ENCODE measurements at places on chromosomes 7 and 10.

- no peak for DNase-seq
These were observed 43.0 kb upstream of the NAMPT start for GRCh38 chr7:106327538-106328481.

- DNase-seq = no peak
These were observed 664.8 kb upstream of the SEMA3D start for GRCh38 chr7:85851571-85852193.

DNA sequence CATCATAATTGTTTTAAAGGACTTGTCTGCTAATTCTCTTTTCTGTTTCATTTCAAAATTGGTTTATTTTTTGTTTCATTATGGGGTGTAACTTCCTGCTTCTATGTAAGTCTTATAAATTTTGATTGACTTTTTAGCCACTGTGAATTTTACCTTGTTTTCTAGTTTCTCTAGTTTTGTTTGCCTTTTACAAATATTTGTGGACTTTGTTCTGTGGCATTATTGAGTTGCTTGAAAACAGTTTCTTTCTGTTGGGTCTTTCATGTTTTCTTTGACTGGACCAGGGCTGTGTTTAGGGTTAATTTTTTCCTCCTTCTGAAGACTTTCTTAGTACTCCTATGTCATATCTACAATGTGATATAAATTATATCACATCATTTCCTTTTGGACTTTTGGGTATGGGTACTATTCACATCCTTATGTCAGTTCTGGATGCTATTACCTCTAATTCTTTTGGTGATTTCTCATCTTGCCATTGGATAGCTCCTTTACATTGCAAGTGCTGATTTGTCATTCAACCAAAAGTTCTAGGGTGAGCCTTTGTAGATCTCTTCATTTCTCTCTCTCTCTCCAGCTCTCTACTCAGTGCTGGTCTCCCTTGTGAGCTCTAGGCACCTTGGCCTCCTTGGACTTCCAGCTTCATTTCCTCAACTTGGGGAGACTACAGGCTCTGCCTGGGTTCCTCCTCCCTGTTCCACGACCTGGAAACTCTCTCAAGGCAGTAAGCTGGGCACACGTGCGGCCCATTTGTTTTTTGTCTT is 36.9 kb downstream of the MLLT10 start:
- no peak for DNase-seq

DNA sequence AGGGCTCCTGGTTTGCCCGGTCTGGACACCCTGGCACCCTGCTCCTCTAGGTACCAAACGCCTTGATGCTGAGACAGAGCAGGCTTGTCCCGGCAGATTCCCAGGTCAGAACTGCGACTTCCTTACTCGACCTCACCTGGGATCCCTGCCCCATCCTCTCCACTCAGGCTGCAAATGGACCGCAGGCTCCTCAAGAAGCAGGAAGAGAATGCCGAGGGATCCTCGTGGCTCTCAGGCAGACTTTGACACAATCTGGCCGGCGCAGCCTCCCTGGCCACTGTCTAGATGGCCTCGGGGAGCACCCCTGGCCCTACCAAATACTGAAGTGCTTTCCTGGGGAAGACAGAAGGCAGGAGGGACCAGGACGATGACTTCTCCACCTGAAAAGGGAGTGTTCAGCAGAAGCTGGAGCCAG is 421 bp upstream of the NODAL start:
- no peak for DNase-seq

GRCh38 chr10:7592627-7593026 is 74.1 kb downstream of the ITIH5 start:
- no peak for DNase-seq

- no peak for DNase-seq
These were observed 464.7 kb upstream of the IGFBP3 start for GRCh38 chr7:46385662-46386309.

DNA sequence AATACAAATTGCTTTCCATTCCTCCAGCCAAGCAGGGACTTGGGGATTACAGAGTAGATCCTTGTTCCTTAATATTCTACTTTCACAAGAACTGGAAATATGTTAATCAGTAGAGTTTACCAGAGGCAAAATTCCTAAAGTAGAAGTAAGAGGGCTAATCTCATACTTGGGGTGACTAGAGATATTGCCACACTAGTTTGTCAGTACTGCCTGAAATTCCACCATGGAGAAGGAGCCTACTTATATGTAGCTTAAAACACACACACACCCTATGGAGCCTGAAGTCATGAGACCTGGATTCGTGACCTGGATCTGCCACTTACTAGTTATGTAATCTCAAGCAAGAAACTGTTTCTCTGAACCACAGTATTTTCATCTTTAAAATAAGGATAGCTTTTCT is 33.9 kb downstream of the STRIP2 start:
- DNase-seq = no peak

- DNase-seq = no peak
These were observed 104.1 kb downstream of the ARHGAP22 start for GRCh38 chr10:48500771-48501170.

- DNase-seq = no peak
These were observed 7.1 kb downstream of the INHBA start for GRCh38 chr7:41695661-41696322.

DNA sequence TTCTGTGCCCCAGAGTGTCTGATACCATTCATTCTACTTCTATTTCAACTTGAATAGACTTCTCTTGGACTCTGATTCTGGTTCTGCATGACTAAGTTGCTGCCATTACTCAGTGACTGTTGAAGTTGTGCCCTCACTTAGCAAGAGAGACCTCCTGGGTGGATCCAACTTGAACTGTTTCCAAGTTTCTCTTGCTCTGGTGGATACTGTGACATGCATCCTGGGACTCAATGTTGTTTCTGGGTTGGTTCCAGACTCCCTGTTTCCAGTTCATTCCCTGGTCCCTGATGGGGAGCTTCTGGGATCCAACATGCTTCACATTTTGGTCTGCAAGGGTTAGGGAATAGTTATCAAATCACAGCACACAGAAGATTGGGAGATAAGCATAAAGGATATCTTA is 26.2 kb upstream of the PRPF18 start:
- no peak for DNase-seq

DNA sequence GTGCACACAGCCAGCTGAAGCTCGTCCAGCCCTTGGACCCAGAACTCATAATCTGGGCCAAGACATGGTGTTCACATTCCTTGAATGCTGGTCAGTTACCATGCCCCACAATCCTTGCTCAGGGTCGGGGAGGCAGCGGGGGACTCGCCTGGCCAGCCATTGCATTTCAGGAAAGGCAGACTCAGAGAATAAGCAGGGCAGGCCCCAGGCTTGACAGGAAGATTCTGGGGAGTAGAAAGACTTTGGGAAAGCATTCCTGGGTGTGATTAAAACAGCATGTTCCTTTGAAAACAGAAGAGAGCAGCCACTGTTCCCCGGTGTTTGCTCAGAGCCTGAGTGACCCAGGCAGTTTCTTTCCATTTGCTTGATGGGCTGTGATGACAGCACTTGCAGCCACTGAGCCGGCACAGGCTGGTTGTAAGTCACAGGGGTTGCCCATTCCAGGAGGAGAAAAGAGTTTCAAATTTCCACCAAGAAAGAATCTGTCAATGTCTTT is 473.7 kb downstream of the TYW1 start:
- no peak for DNase-seq

DNA sequence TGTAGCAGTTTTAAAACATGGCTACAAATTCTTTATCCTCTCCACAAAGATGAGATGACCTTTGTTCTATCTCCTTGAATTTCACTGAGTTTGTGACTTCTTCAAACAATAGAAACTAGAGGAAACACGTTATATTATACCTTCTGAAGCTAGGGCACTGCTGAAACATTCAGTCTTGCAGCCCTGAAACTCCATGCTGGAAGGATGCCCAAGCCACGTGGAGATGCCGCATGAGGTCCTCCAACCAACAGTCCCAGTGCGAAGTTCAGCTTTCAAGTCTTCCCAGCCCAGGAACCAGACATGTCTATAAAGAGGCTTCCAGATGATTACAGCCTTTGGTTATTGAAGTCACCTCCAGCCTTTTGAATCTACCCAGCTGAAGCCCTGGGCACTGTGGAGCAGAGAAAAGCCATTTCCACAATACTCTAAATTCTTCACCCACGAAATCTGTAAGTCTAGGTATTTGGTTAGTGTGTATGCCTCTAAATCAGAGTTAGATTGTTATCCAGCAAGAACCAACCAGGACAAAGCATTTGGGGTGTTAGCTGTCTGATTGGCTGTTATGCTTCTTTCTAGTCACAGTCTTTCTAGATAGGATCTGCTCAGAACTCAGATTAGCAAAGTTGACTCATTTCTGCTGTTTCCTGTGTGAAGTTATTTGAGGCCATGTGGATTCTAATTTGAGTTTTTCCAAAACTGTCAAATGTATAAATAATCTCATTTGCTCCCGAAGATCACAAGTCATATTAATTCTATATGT is 186.5 kb upstream of the TMEM72 start:
- DNase-seq = no peak

DNA sequence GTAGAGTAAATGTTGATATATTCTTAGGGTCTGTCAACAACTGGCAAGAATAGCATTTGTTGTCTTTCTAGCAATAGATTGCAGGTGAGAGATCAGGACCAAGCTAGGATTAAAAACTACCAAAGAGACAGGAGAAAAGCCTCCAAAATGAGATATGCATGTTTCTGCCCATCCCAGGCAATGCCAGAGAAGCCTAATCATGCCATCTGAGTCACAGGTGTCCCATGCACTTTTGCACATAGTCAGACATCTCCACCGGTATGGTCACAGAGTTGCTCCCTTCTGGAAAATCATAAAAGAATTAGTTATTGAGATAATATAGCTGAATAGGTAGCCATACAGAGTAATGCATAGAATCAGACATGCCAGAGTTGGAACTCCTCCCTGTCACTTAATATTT is 50.6 kb downstream of the PDK4 start:
- DNase-seq = no peak

DNA sequence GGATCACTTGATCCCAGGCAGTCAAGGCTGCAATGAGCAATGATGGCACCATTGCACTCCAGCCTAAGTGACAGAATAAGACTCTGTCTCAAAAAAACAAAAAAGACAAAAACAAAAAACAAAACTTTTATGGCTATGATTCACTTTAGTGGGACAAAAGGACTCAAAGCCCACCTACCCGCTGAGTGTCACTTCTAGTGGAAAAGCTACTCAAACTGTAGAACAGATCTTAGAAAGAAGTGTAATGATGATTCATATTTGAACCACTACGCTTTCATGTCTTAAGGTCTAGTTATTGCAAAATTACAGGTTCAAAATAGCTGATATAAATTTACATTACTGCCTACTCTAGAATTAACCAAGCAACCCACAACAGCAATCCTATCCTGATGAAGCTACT is 47.1 kb upstream of the OTUD1 start:
- DNase-seq = peak; percentile 27

DNA sequence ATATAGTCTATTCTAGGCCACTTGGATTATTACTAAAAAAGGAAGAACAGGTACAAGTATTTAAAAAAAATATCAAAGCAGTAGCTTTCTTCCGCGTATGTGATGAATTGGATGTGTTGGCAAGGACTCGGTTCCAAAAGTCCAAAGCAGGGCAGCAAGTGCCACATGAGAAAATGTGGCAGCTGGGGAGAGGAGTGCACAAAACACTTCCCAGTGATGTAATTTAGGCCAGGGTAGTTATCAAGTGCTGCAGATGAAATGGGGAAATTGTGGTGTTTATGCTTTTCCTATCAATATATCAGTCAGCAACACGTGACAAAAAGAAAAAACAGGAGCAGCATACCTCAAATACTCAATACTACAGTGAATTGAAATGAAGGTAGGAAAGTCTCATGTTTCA is 7.0 kb downstream of the RHOBTB1 start:
- DNase-seq = no peak

- no peak for DNase-seq
These were observed 85.1 kb downstream of the EEPD1 start for GRCh38 chr7:36238138-36238537.

GRCh38 chr10:51117794-51118193 is 43.5 kb downstream of the PRKG1 start:
- no peak for DNase-seq

GRCh38 chr10:62916141-62916603 is 100.0 kb upstream of the EGR2 start:
- DNase-seq = no peak

DNA sequence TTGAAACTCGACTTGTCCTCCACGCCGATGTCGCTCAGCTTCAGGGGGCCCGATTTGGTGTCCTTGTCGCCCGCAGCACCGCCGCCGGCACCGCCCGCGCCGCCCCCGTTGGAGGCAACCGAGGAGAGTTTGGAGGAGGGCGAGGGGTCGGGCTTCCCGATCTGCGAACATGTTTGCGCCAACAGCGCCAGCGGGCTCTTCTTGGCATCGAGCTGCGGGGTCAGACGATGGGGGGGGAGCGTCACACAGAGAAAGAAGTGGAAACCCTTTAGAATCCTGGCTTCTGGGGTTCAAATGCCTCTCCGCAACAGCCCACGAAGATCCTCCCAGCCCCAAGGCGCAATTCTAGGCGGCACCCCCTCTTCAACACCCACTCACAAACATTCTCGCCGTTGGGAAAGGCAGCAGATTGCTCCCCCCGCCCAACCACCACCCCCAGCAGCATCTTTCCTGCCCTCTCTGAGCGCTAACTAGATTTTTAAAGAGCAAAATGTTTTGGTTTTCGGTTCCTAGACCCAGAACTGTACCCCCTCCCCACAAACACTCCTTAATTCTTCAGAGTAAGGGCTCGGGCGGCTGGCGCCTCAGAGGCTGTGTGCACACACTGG is 1.3 kb downstream of the ZNF503 start:
- no peak for DNase-seq

DNA sequence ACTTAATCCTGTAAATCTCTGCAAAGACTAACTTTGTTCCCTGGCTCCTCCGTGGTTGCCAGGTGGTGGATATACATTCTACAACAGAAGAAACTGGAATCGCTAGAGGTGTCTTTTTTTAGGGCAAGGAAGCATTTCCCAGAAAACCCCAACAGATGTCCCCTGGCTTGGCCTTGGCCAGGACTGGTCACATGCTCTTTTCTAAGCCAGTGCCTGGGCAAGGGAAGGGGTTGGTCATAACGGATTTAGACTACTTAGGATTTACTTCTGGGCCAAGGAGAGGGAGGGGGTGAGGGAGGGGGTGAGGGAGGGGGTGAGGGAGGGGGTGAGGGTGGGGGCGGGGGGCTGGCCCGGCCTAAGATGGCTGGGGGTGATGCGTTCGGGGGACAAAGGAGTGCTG is 105.7 kb downstream of the SNX10 start:
- no peak for DNase-seq

DNA sequence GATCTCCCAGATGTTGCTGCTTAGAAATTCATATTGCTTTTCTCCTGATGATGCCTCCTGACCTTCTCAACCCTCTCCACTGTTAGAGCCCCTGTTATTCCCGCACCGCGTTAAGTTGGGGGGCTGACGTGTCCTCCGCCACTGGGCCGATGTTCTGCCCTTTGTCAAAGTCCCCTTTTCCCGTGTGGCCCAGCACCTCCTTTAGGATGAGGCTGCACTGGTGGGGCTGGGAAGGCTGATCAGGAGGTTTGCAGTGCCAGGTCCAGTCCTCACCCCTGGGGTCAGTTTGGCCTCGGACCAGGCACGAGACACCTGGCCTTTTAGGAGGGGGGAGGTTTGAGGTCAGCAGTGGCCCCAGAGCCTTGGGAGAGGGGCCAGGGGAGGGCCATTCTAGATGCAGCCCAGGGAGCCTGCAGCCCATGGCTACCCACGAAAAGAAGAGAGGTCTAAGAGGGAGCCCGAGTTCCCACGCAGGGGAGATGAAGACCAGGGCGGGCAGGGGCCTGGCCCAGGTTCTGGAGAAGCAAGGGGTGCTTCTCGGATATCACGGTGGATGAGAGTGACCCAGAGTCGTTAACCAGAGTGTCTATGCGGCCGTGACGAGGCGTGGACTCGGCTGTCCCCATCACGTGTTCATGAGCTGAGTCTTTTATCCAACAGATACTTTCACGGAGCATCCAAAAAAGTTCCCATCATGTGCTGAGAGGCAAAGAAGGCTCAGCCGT is 150.4 kb downstream of the DNAJB6 start:
- no peak for DNase-seq

All from activated CD4-positive, alpha-beta T cell treated with anti-CD3 and anti-CD28 coated beads, Interleukin-2, amount 50 U/mL, for 48 hours (primary cell).